OCI-LY7 (cell line): ENCODE measurements at places on chromosomes 2 and 18. TPM values are rescaled to one million over a fixed set of nuclear protein-coding genes. Genes with fewer than 3 reads are reported as not detected.
A peak's percentile ranks its signal among the peaks of the same experiment; 100 is the strongest.

- DNase-seq: no peak
Observed at GRCh38 chr2:45010702-45011012, 1.4 kb upstream of the SIX2 start.

The RAB27B gene
- not detected in 2 replicates for total RNA-seq

GRCh38 chr2:130391058-130391871, 35.4 kb downstream of the PTPN18 start:
- DNase-seq: peak; percentile 76

GRCh38 chr2:39743269-39743776, 35.7 kb downstream of the THUMPD2 start:
- DNase-seq: no peak

GRCh38 chr2:191889931-191890330, 43.0 kb upstream of the CAVIN2 start:
- DNase-seq: no peak

The VWC2L gene
- total RNA-seq: not detected in 2 replicates

The ADI1 gene
- 22.1 and 26.2 TPM in 2 replicates for total RNA-seq

The CROCC2 gene
- total RNA-seq: not detected in 2 replicates

The CD8B gene
- not detected in 2 replicates for total RNA-seq

DNA sequence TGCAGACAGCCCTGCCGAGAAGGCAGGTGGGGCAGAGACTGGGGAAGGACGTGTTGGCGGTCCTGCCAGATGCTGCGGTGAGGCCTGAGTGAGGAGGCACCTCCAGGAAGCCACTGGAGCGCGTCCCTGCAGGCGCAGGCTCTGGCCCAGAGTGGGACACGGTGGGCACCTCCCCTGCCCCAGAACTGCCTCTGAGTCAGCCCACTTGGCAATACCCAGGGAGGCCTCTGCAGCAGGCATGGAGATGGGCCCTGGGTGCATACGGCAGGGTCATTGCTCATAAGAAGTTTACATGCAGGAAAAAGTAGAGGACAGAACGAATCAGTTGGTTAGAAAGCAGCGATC, 195.9 kb downstream of the TFCP2L1 start:
- DNase-seq: no peak

- DNase-seq: no peak
Observed at GRCh38 chr2:240182476-240182875, 42.0 kb upstream of the OTOS start.

DNA sequence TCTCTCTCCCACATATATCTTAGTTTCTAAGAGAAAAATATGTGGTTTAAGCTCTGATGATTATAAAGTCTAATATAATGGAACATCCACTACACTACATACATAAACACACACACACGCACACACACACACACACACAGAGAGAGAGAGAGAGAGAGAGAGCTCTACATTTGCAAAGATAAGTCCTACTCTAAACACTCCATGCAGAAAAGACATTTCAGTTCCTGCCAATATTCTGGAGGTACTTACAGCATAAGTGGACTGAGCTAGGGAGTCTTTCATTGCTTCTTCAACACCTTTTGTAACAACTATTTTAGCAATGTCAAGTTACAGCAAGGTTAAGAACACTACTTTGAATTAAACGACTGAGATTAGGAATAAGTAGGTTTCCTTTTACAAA, 80.1 kb downstream of the FIGN start:
- no peak for DNase-seq

DNA sequence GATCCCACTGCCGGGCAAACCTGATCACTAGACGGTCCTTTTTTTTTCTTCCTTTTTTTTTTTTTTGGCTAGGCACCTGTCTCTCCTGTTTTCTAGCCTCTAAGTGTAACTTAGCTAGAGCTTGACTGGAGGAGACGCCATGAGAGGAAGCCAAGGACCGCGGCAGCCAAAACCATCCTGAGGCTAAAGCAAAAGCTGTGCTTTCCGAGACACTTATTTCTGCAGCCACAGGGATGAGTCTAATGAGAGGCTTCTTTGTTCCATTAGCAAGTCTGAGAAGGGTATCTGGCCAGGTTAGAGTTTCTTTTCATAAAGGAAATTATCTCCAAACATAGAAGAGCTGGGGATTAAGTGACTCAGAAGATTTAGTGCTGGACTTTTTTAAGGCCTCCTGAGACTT, 7.3 kb upstream of the CXCR4 start:
- DNase-seq: no peak

The MATN3 gene
- total RNA-seq: not detected in 2 replicates

GRCh38 chr18:48348739-48349138, 60.4 kb downstream of the ZBTB7C start:
- no peak for DNase-seq

DNA sequence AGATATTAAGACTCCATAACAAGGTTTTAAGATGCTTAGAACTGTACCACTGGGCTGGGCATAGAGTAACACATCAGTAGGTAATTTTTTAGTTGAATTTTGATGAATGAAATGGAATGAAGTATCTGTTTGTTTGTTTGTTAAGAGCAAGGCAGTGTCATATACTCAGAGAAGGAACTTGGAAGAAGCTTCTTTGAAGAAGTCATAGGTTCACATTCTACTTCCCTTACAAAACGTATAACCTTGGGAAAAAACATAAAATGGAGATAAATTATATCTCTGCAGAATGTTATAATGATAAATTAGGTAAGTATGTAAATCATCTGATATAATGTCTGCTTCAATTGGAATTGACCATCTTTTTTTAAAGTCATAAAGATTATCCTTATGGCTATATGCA, 122.1 kb upstream of the SLC39A10 start:
- DNase-seq: no peak

DNA sequence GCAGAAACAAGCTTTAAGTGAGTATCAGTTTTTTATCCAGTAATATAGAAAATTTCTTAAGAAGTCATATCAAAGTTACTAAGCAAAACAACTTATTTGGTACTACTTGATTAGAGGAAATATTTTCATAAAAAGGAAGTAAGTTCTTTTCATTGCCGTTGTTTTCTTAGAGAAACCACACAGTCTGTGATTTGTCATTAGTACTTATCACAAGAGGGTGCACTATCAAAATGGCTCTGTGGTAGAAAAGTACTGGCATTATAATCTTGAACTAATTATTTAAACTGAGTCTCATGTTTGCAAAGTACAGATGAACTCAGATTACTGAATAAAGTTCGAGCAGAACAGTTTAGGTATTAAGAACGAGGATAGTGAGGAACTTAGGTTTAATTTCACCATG, 93.4 kb downstream of the IKZF2 start:
- DNase-seq: no peak
